Esophagus mucosa (tissue), 1 donor: ENCODE measurements at places on chromosomes 16 and 17.

DNA sequence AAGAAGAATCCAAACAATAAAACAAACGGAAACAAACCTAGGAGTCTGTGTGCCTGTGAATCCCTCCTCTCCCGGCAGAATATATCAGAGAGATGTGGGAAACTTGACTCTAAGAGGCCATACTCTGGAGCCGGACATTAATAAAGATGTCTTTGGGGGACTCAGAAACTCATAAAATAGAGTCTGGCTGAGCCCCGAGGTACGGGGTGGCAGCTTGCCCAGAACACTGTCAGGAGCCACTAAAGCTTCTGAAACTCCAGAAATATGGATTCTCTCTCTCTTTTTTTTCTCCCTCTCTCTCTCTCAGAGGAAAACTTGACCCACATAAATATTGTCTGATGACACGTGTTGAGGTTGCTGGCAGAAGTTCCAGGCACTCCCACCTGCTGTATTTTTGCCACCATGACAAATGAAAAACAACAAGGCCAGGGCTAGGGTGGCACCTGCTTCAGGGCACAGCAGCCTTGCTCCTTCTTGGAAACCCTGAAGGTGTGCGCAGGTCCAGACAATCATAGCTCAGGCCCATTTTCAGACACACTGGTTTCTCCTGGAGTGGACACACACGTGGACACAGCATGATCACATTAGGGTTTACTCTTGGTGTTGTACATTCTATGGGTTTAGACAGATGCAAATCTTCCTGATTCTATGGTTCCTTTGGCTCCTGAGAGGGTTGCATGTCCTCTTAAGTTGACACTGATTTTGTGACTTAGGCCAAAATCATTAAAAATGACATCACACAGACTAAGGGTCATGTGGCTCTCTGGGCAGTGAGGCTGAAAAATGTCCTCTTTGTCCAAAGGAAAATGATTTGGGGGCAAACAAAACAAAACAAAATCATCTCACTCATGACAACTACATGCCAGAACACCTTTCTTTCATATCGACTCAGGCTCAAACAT, 282.6 kb upstream of the IRX3 start:
- no peak for ATAC-seq

- ATAC-seq, result no peak
These were observed 25.9 kb downstream of the CLUH start for GRCh38 chr17:2685696-2686095.

- no peak for ATAC-seq
These were observed 83.6 kb upstream of the NKD1 start for GRCh38 chr16:50464325-50465290.

DNA sequence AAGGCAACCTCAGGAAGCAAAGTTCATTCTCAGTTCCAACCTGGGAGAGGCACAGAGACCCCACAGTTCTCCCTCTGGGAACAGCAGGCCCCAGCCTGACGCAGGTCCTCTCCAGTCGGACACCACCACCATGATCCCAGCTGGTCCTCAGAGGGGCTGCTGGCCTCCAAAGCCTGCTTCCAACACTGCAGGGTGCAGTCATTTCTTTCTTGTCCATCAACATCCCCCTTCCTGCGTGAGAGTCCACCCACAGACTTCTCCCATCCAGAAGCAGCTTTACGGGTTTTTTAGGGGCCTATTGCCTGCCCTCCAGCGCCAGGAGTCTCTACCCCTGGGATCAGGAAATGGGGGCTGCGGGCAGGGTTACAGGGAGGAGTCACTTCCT, 29.3 kb upstream of the TNRC6C start:
- no peak for ATAC-seq

DNA sequence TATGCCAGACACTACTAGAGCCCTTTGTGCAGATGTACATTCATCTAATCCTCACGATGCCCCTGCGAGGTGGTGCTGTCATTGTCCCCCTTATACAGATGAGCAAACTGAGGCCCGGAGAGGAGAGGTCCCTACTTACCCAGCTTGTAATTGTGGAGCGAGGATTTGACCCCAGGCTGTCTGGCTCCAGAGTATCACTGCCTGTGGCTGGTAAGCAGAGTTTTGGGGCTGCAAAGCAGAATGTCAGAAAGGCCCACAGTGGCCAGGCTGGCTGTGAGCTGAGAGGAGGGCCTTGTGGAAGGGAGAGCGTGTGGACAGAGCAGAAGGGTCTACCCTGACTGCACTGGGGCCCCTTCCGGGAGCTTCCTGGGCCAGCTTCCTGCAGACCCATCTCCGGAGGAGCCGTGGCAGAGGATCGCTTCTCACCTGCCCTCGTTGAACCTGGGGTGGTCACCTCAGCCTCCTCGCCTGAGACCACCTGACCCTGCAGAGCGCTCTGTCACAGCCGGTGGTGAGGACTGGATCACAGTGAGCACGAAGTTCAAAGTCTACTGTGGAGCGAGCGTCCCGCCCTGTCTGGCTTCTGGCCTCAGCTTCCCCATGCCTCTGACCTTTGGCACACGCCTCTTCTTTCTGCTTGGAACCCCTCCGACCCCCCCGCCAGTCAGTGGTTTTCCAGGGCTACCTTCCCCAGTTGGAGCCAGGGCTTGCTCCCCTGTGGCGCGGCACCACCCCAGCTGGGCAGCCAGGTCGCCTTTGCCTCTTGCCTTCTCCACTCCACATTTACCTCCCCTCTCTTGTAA, 12.1 kb downstream of the CMIP start:
- ATAC-seq, result no peak

DNA sequence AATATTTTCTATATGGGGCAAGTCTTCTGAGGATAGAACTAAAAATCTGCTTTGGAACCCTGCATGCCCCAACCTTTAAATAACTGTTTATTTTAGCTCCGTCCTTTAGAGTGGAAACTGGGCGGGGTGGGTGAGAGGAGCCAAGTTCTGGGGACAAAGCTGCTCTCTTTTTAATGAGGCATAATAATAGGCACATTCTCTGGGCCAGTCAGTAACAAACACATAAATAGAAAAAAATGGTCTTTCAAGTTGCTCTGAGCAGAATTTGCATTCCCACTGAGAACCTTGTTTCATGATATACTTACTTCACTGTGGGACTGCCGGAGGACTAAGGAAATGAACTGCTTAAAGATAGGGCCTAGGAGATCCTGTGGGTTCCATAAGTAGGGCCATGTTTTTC, 51.5 kb downstream of the KNOP1 start:
- ATAC-seq, result no peak

DNA sequence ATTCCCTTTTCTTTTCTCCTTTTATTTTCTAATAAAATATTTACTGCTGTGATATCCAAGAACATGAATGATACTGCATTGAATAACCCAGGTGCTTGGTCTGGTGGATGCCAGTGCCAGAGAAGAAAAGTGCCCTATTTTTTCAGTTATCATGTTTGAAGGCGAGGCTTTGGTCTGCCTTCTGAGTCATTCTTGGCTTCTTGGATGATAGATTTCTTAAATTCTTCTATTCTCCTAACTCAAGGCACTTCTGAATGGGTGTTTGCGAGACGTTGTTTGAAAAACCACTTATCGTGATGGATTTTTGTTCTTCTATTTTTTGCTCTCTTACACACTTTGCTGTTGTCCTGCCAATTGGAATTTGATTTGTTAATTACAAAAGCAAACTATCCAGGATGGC, 66.7 kb downstream of the FTO start:
- ATAC-seq, result no peak

GRCh38 chr17:40564883-40565768, at the start of gene CCR7:
Gene CCR7, minus strand, starts transcription at chr17:40565472. Its CDS starts 63 bp downstream, at chr17:40565409.
- peak; percentile 43 for ATAC-seq

GRCh38 chr16:69393898-69394849, 8.4 kb upstream of the TERF2 start:
- no peak for ATAC-seq
